Mesenteric fat pad (tissue), 1 donor: ENCODE measurements at places on chromosomes 7 and 10. TPM values are rescaled to one million over a fixed set of nuclear protein-coding genes. Genes with fewer than 3 reads are reported as not detected.

GRCh38 chr7:48351900-48352299, 180.6 kb downstream of the ABCA13 start:
- no peak for DNase-seq

The MALRD1 gene
- total RNA-seq = 1.1 TPM

The SOSTDC1 gene
- total RNA-seq = not detected

DNA sequence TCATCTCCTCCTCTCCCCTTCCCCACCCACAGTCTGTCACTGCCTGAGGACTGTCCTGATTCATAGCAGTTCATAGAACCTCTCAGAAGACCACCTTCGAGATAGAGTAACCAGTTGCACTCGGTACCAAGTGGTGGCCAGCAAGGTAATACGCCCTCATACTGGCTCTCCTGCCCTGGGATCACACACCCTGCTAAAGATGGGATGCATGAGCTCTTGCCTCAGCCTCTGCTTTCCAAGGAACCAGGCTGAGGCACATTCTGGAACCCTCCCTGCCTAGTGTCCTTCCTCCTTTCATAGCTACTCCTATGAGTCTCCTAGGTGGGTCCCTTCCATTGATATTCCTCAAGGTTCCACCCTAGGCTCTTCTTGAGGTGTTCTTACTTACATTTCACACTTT, 15.5 kb downstream of the CFAP43 start:
- DNase-seq = no peak

DNA sequence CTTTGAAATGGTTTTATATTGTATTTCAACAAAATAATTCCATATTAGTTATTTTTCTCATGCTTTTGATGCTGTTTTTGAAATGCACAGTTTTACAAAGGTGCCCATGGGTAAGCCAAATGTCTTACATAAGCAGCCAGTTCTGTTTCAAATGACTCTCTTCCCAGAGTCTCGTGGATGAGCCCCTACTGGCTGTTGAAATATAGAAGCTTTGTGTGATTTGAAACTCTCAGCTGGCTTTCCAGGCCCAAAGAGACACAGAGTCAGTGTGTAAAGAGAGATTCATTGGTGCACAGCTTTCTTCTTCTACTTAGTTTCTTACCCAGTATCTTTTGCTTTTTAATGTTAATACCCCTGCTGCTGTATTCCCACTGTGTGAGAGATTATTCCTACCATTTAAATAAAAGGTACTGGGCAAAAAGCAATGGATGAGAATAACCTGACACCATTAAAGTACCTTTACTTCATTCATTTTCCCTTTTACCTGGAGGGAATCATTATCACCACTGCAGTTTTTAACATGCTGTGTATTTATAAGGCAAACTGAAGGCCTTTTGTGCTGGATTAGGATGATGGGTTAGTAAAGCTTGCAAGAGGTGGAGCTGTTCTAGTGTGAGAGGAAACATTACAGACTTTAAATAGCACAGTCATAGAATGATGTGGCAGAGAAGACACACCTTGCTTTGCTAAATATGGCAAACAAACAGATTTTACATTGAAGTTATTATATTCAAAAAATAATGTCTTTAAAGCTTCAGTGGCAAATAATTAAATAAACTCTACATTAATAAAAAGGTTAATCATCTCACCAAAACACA, 415.1 kb downstream of the THSD7A start:
- no peak for DNase-seq

DNA sequence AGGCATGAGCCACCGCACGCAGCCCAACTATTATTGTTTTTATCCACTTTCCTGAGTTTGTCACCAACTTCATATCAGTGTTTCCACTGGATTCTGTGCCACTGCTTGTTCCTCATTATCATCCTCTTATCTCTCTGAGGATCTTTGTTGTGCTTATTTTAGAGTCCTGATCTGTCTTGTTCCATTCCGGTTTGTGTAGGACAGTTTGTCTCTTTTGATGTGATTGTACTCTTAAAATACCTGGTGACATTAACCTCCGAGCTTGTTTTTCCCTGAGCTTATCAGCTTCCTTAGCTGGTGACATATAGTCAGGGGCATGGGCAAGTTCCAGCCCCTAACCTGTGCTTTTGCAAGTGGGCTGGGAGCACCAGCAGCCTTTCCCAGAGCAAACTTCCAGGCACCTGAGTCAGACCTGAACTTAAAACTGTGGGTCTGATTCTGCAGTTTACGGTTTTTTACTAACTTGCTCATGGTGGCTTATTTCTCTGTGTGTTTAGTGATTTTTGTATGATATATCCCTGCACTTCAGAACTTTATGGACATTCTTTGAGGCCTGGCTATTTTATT, 23.1 kb upstream of the FMC1 start:
- DNase-seq = no peak

The SLC16A9 gene
- 0.06 TPM for total RNA-seq

DNA sequence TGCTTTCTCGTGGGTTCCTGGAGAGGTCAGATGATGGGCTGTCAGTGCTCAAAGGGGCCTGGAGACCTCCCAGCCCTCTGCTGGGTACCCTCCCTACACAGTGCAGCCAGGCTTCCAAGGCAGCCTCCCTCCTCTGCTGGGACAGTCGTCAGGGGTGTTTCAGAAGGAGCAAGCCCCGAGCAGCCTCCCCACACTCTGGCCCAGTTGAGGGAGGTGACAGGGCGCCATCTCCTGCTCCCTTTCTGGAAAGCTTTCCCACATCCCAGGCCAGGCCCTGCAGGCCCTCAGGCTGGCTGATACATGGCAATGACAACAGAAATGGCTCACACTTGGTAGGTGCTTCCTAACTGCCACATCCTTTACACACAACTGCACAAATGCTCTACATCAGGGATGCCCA, 32.1 kb downstream of the KCNMA1 start:
- no peak for DNase-seq
